ENCODE measurements at places on chromosomes 7 and 10. TPM values are rescaled to one million over a fixed set of nuclear protein-coding genes. Genes with fewer than 3 reads are reported as not detected.

DNA sequence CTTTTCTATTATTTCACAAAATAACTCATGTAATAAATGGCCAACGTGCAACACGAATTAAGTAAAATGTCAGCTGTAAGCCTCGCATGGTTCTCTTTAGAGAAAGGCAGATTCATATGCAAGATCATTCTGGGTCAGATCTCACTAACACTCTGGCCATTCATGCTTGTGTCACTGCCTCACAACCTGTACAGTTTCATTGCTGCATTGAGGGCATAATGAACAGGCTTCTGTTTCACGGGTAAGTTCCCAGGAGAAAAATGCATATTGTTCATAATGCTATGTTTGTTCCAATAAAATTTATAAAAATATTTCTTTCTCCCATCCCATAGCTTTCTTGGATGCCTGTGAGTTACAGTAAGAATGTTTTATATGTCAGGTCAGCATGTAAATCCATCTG, 734.0 kb upstream of the ANKRD30A start:
- DNase-seq = no peak

GRCh38 chr10:44995914-44996669, 4.6 kb upstream of the ZNF22 start:
- DNase-seq = no peak

DNA sequence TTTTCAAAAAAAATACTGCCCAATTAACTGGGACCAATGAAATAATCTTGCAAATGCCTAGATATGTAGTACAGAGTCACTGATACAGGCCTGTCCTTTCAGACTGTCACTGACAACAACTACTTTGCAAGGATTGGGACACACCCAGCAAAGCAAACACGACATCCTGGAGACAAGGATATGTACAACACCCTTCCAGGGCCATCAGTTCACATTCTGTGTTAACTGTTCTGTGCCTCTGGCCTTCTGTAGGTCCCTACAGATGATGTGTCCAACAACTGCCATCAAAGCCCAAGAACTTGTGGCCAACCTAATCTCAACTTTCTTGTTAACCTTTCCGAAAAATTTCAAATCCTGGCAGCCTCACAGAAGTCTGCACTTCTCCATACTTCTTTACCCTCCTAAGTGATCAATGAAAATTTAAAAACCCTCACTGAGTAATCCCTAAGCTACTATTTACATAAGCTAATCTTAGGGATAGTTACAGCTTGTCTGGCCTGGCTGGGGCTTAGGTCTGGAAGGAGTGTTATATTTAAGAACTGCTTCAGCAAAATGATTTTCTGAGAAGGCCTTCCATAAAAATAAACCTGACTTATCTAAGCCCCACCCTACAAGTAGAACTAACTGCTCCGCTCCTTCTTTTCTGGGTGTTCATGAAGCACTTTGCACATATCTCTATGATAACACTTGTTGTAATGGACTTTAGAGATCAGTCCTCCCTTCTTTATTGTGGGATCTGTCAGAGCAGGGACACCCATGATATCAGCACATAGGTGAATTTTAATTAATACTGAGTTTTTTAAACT, 21.0 kb downstream of the COBL start:
- no peak for DNase-seq

DNA sequence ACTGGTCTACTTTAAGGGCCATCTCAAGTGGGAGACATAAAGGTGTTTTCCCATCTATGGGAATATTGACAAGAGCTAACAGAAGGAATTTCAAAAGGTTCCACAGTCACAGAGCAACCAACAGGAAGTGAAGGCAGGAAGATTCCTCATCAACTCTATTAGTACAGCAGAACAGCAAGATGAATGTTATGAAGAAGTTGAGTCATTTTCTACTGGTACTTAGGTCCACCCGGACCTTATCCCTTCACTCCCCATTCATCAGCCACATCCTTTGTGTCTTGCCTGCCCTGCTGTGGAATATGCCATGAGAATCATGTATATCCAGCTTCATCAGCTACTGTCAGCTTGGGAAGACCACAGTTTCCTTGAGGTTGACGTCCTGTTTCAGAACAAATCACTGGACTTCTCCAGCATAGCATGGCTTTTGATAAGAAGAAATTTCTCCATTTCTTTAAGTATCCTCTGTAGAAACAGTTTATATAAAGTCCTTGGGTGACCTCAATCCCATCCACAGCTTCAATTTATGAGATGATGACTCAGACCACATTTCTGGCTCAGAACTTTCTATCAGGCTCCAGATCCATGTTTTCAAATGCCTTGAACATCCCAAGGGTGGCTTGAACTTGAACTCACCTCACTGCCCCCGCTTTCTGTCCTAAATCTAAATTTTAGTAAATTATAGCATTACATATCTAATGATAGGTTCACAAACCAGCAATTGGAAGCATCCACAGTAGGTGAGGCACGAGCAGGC, 84.9 kb upstream of the AGK start:
- DNase-seq = no peak

DNA sequence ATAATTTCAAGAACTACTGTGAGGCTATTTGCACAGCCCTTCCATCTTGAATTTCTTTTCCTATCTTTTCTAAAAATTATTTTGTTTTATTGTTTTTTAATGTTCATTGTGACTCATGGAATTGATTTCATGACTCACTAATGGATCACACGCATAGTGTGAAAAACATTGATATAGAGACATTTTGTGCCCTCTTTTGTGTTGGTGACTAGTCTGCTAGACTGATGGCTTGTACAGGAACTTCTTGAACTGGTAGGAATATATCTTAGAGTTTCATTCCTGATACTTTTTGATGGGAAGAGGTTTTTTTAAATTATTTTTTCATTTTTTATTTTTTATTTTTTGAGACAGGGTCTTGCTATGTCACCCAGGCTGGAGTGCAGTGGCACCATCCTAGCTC, 12.6 kb upstream of the NOC3L start:
- no peak for DNase-seq

The LSM8 gene
- 108 TPM for total RNA-seq

- no peak for DNase-seq
Measured at GRCh38 chr10:116990276-116990800, 14.6 kb downstream of the SHTN1 start.

The GPR15LG gene
- not detected for total RNA-seq

GRCh38 chr10:14008740-14009080, 322.0 kb downstream of the FRMD4A start:
- no peak for DNase-seq

- DNase-seq = no peak
Measured at GRCh38 chr10:7340179-7340874, 70.5 kb downstream of the SFMBT2 start.

DNA sequence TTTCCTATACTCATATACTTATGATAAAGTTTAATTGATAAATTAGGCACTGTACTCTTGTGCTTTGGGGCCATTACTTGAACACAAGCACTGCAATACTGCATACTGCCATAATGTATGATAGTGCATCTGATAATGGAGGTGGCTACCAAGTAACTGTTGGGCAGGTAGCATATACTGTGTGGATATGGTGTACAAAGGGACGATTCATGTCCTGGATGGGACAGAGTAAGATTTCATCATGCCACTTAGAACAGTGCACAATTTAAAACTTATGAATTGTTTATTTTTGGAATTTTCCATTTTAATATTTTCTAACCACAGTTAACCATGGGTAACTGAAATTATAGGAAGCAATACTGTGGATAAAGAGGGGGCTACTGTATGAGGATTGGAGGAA, 38.9 kb downstream of the AKAP9 start:
- no peak for DNase-seq

DNA sequence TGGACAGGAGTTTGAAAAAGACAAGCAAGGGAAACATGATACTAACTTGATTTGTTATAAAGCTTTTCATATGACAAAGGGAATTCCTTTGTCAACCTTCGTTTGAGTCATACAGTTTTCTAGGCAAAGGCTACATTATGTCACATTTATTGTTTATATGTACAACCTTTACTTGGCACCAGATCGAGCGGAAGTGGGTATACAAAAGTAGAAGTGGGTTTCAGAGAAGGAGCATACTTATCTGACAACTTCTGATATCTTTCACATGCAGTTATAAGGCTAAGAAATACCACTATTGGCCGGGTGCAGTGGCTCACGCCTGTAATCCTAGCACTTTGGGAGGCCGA, 11.0 kb downstream of the STMP1 start:
- no peak for DNase-seq

The FXYD4 gene
- not detected for total RNA-seq

GRCh38 chr7:100366411-100367250, 6.7 kb upstream of the PILRA start:
- no peak for DNase-seq

- DNase-seq = no peak
Measured at GRCh38 chr10:125551247-125551646, 131.7 kb downstream of the TEX36 start.

The OR2A12 gene
- total RNA-seq = not detected

- DNase-seq = no peak
Measured at GRCh38 chr7:5451391-5451790, 27.8 kb upstream of the TNRC18 start.

The NPTX2 gene
- not detected for total RNA-seq

DNA sequence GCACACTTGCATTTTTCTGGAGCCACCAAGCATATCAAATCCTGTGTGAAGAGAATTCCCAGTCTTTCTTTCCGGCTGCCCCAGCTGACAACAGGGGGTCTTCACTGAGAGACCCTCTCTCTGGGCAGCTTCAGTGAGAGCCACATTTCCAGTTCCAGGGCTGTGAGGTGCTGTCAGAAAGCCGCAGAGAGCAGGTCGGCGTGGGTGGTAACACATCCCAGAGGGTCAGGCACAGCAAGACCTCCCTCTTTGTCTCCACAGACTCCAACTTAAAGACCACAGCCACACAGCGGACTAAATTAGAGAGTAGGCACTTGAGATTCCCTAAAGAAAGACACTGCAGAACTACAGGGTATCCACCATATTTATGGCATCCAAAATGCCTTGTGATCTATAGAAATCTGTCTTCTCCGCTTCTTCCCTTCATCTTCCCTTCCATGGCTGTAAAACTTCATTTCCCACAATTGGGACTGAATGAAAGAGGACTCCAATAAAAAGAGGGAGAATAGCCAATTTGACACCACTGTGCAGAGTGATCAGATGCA, 116.0 kb upstream of the C7orf33 start:
- no peak for DNase-seq
